ENCODE measurements at places on chromosomes 7 and 10. TPM values are rescaled to one million over a fixed set of nuclear protein-coding genes. Genes with fewer than 3 reads are reported as not detected.

LFNG gene
- total RNA-seq, result 0.20 TPM

GRM3 gene
- not detected for total RNA-seq

NANOS1 gene
- total RNA-seq, result 1.8 TPM

ANXA11 gene
- 66.1 TPM for total RNA-seq

SPACDR gene
- total RNA-seq, result 0.43 TPM

UCMA gene
- not detected for total RNA-seq

LSM8 gene
- 167 TPM for total RNA-seq

GLI3 gene
- 2.9 TPM for total RNA-seq

PRRT4 gene
- 0.38 TPM for total RNA-seq

TMEM229A gene
- not detected for total RNA-seq

Measured in NCI-H460 (cell line).